ENCODE measurements at places on chromosomes 4 and X.
A peak's percentile ranks its signal among the peaks of the same experiment; 100 is the strongest.

GRCh38 chr4:24846716-24847115 lies 51.3 kb downstream of the SOD3 start:
- no peak for DNase-seq

DNA sequence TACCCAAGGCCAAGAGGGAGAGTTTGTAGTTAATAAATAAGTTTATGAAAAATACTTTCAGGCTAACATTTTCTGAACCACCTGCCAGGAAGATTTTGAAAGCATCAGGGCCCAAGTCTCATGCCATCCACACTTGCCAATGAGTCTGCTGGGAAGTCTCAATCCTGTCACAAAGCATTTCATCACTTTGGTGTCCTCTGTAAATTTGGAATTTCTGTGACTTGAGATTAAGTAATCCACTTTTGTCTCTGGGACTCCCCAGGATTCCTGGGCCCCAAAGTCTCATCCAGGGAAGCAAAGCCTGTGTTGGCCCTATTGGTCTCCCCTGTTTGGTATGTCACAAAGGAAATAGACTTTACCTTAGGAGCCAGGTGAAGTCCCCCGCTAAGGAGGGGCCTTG lies 99.2 kb upstream of the GPC4 start:
- DNase-seq, result no peak

DNA sequence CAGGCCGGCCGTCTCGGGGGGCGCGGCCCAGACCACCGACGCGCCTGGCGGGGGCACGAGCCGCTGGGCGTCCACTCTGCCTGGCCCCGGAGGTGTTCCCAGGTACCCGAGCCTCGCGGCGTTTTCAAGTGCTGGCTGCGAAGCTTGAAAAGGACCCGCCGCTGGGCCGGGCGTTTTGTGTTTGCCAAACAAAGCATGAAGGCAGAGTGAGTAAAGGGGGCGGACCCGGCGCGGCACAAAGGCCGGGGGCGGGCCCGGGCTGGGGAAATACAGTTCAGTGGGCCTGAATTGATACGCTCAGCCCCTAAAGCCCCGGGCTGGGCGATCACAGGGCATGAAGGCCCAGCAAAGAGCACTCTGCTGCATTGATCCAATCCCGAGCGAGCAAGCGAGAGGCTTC lies 65.4 kb downstream of the SOX3 start:
- no peak for DNase-seq

GRCh38 chr4:88616275-88617150 lies 24.2 kb downstream of the HERC3 start:
- DNase-seq, result no peak

GRCh38 chr4:54542540-54543041 lies 115.2 kb upstream of the KIT start:
- DNase-seq, result no peak

- no peak for DNase-seq
These were observed 216.4 kb downstream of the PALLD start for GRCh38 chr4:168713253-168713652.

DNA sequence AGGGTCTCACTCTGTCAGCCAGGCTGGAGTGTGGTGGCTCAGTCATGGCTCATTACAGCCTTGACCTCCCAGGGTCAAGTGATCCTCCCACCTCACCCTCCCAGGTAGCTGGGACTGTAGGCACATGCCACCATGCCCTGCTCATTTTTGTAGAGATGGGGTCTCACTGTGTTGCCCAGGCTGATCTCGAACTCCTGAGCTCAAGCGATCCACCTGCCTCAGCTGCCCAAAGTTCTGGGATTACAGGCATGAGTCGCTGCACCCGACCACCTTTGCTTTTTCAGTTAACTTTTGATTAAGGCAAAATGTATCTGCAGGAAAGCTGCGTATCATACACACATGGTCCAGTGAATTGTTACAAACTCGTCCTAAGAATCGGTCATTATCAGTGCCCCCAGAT lies 16.5 kb upstream of the CLCN4 start:
- no peak for DNase-seq

DNA sequence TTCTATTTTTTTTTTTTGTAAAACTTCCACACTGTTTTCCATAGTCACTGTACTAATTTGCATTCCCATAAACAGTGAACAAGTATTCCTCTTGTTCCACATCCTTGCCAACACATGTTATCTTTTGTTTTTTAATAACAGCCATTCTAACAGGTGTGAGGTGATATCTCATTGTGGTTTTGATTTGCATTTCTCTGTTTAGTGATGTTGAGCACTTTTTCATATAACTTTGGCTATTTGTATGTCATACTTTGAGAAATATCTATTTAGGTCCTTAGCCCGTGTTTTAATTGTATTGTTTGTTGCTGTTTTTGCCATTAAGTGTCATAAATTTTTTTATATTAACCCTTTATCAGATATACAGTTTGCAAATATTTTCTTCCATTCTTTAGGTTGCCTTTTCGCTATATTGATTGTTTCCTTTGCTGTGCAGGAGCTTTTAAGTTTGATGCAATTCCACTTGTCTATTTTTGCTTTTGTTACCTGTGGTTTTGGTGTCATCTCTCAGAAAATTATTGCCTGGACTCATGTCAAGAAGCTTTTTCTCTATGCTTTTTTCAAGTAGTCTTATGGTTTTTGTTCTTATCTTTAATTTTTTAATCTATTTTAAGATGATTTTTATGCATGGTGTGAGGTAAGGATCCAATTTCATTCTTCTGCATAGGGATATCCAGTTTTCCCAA lies 27.9 kb upstream of the NDNF start:
- DNase-seq, result no peak

DNA sequence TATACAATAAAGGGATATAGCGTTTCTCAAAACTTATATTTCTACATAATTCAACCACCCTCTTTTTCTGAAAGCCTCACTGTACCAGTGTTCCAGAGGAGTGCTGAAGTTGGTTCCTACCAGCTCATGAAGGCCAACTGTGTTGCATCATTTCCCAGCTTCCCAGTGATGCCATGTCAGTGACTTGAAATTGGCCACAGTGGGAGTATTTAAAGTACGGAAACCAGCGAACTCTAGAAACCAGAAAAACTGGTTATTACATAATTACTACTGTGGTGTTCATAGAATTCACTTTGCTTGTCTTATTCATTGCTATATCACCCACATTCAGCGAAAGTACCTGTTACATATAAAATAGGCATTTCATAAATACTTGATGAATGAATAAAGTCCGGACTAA lies 135.4 kb downstream of the GC start:
- DNase-seq, result no peak

DNA sequence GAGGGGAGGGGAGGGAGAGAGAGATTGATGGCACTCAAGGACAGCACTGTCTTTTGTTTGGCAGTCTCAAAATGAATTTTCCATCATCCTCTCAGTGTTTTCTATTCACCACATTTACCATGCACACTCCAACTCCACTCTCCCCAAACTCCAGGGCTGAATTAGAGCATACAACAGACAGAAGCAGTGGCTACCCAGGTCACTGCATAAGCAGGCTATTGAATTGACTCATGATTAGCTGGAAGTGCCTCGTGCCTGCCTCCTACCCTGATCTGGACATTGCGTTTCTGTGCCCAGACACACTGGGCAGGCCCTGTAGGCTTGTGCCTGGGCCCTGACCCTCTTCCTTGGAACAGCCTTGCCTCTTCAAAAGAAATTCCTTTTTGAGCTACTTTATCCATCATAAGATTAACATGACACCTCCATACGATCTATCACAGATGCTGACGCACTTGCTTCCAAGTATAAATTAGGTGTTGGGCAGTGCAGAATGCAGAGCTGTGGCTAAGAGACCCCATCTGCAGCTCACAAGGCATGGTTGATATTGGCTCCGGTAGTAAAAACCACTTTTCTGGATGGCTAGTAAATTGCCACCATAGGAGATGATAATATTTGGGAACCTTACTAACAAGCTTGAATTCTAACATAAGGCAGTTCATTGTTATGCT lies 752.9 kb downstream of the RPA4 start:
- no peak for DNase-seq

GRCh38 chr4:3364199-3364598 lies 71.4 kb downstream of the RGS12 start:
- DNase-seq, result peak; percentile 30

GRCh38 chr4:74793757-74794381 lies 454 bp downstream of the BTC start:
- DNase-seq, result no peak

- DNase-seq, result no peak
These were observed 37.7 kb upstream of the RAB33B start for GRCh38 chr4:139416073-139416673.

DNA sequence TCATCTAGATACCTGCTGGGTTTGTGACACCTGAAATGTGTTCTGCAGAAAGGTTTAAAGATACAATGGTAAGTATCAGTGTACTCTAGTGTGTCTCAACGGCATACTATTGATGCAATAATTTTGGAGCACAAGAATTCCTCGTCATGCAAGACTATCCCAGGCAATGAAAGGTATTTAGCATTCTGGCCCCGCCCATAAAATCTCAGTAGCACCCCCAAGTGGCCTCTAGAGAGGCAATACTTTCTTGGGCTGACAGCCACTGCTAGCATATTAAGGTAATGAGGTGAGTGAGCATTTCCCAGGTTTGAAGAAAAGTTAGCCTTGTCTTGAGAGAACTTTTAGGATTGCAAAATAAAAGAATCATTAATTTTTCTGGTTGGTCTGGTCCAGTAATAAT lies 24.0 kb downstream of the TAB3 start:
- DNase-seq, result no peak

DNA sequence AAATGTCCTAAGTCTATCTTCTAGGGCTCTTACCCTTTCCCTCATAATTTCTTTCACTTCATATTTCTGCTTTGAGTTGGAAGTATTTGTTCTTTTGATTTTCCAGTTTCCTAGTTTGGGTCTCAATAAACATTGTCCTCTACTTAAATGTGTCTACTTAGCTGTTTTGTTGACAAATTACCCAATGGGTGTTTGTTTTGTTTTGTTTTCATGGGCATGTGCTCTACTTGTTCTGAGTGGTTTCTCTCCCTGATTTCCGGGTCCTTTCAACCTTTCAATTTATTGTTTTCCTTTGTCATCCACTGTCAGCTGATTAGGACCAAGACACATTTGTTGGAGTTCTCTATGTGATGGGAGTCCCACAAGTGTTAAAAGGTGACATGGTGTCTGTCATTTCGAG lies 1181.4 kb downstream of the RPA4 start:
- DNase-seq, result no peak

GRCh38 chr4:97252615-97253154 lies 890.6 kb downstream of the STPG2 start:
- no peak for DNase-seq

- no peak for DNase-seq
These were observed 35.1 kb upstream of the TBL1X start for GRCh38 chrX:9429767-9430166.

- no peak for DNase-seq
These were observed 216.0 kb upstream of the FTHL17 start for GRCh38 chrX:31287861-31288260.

DNA sequence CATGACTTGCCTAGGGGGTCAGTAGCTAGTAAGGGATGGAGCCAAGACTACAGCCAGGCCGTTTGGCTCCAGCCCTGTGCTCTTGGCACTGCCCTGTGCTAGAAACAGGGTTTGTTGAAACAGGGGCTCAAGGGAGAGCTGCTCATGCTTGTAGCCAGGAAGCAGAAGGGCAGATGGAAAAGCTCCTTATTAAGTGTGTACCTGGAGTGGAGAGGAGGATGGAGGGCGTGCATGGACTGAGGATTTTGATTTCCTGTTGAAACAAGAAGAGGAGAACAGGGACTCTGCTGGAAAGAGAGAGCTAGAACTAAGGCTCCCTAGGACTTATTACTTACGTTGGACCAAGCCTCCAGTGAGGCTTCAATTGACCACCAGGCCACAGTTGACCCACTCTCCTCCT lies 363.0 kb downstream of the MID1IP1 start:
- no peak for DNase-seq

All from liver (tissue), 10 donors.